GM23248 (cell line): ENCODE measurements at places on chromosomes 7 and 10.
A peak's percentile ranks its signal among the peaks of the same experiment; 100 is the strongest.

DNA sequence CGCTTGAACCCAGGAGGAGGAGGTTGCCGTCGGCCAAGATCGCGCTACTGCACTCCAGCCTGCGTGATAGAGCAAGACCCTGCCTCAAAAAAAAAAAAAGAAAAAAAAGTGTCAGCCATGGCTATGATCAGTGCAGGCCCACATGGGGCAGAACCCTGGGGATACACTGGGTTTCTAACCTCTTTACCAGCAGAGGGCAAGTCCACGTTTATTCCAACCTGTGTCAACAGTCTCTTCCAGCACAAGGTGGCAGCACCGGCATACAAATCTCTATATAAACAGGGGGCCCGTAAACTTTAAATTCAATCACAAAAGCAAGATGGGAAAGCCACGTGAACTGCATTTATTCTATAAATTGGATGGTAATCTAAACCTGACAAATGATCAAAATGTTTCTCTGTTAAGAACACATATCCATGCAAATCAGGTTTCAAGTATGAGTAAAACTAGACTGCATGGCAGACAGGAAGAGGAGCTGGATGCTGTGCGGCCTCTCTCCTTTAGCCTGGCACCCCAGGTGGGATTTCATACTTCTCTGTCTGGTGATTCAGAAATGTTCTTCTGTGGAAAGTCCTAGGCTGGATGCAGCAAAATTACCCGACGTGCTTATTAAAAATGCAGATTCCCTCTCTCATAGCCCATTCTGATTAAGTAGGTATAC, 60.0 kb upstream of the STEAP1B start:
- DNase-seq: peak; percentile 92

- no peak for DNase-seq
These were observed 25.3 kb upstream of the PPP2R2D start for GRCh38 chr10:131875501-131875900.

DNA sequence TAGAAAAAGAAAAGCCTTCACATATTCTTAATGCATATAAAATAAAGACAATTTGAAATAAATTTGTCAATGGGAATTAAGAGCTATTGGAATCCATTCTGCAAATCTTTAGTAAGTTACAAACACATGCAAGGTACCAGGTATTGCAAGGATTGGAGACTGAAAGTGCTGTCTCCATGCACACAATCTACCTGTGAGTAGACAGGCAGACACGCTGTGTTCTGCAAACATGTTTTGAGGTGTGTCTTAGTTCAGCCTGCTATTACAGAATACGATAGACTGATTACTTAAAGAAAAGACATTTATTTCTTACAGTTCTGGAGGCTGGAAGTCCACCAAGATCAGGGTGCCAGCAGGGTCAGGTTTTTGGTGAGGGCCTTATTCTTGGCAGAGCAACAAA, 10.0 kb downstream of the NMT2 start:
- DNase-seq: no peak

DNA sequence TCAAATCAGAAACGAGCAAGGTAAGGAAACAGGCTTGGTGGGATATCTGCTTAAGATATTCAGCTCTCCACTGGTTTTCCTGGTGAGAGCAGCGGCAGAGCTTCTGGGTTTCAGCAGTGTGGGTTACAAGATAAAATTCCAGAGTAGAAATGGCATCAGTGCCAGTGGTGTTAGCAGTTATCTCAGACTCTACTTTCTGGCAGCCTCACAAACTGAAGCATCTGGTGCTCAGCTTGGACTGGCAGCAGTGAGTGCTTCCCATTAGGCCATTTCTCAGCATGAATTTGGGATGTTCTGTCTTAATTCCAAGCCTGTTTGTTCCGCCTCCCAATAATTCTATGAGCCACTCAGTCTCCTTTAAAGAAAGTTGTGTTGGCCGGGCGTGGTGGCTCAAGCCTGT, 6.9 kb upstream of the GSTO2 start:
- DNase-seq: no peak

DNA sequence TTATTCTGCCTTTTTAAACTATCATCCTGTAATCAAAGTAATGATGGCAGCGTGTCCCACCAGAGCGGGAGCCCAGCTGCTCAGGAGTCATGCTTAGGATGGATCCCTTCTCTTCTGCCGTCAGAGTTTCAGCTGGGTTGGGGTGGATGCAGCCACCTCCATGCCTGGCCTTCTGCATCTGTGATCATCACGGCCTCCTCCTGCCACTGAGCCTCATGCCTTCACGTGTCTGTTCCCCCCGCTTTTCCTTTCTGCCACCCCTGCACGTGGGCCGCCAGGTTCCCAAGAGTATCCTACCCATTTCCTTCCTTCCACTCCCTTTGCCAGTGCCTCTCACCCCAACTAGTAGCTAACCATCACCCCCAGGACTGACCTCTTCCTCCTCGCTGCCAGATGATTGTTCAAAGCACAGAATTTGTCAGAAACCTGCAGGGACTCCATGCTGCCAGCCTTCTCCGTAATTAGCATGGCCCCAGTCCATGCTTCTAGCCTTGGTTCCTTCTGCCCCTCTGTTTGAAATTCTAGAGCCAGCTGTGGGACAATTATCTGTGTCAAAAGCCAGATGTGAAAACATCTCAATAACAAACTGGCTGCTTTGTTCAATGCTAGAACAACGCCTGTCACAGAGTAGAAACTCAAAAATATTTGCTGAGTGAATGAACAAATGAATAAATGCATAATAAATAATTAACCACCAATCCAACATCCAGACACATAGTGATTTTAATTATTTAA, 151.7 kb downstream of the EGFR start:
- DNase-seq: no peak
